ENCODE measurements at places on chromosomes 5 and 9. TPM values are rescaled to one million over a fixed set of nuclear protein-coding genes. Genes with fewer than 3 reads are reported as not detected.

Gene BARX1
- not detected for total RNA-seq

Gene KCNIP1
- 3.0 TPM for total RNA-seq

GRCh38 chr9:69573651-69574050, 98.5 kb downstream of the APBA1 start:
- DNase-seq, result no peak

GRCh38 chr9:79969393-79970145, 397.8 kb downstream of the TLE4 start:
- DNase-seq, result no peak

DNA sequence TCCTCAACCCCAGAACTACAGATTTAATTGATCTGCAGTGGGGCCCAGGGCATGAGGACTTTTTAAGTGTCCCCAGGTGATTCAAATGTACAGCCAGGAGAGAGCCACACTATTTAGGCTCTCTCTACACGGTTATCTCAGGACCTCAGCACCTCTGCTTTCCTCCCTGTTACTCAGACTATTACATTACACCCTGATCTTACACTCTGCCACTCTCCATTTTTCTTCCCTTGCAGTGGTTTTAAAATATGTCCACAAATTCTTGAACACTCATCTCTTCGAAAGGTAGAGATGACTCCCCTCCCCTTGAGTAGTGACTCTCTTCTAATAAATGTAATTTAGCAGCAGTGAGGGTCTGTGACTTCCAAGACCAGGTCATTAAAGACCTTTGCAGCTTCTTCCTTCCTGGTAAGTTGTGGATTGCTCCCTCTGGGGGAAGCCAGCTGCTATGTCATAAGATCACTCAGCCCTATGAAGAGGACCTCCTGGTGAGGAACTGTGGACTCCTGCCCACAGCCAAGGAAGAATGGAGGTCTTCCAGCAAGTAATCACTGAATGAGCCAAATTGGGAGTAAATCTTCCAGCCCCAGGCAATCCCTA, 87.5 kb upstream of the SSBP2 start:
- DNase-seq, result peak; percentile 45

DNA sequence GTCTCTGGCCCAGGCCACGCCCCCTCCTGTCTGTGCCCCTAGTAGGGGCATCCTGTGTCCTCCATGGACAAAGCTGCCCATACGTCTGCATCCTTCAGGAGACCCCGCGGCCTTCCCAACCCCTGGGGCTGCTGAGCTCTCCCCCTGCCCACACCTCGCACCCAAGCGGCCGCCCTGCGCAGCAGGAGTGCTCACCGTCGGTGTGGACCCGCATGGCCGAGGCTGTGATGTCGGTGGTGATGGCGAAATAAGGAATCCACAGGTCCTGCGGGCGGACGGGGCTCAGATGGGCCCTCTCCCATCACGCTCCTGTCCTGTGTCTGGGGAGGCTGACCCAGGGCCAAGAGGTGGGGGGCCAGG, 4.8 kb upstream of the NSMF start:
- DNase-seq, result peak; percentile 68

- no peak for DNase-seq
These were observed 93.1 kb upstream of the FTMT start for GRCh38 chr5:121758615-121759014.

DNA sequence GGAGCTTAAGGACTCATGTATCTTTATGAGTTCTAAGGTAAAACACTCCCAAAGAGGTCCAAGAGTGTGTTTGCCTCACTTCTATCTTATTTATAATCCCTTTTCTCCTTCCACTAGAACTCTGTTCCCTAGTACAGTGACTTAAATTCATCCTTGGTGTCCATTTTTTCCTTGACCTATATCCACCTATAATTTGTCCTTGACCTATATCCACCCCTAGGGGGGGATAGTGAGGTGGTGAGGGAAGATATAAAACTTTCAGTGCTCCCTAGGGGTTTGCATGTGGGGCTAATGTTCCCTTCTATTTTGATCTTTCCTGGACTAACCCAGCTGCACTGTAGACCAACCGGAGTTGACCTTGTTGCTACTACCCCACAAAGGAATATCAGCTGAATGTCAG, 83.5 kb upstream of the GNAQ start:
- no peak for DNase-seq

All from upper lobe of left lung (tissue), 6 donors.